Hematopoietic multipotent progenitor cell (in vitro differentiated cells): ENCODE measurements at places on chromosomes 7 and 10.

GRCh38 chr7:122629412-122629953 is 69.4 kb downstream of the RNF133 start:
- no peak for DNase-seq

GRCh38 chr10:96960872-96961271 is 128.8 kb downstream of the LCOR start:
- no peak for DNase-seq

DNA sequence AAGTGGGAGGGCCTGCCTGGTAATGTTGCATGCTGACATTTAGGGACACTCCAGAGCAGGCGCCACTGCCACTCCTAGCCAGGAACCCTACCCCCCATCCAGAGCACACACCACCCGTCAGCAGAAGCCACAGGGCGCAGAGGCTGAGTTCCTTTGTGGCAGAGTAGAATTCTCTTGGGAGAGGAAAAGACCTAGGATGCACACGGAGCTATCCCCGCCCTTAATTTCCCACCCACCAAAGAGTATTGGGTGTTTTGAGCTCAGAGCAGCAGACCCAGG is 702 bp upstream of the INSYN2A start:
- DNase-seq = no peak

DNA sequence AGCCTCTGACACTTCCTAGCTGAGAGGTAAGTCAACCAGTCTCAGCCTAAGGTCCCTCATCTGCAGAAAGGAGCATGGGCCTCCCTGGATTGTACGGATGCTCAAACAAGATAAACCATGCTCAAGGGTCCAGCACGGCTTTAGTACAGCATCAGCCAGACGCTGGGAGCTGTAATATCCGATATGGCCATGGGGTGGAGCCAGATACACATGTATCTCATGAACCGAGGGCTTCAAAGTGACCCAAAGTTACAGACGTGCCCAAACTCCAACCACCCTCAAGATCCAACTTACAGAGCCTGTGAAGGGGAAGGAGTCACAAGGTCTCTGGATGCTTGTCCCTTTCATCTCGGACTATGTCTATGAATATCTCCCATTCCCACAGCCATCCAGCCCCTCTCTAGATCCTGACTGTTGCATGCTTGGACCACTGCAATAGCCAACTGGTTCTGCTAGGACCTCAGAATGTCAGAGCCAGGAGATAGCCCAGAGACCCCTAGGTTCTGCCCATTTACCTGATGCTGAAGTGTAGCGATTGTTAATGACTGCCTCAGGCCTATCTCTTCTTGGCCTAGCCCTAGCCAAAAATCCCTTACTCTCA is 142.4 kb downstream of the SH3PXD2A start:
- DNase-seq = peak; percentile 67

GRCh38 chr10:52466464-52466863 is 152.4 kb downstream of the DKK1 start:
- no peak for DNase-seq

GRCh38 chr10:47423476-47423875 is 39.4 kb upstream of the ZNF488 start:
- no peak for DNase-seq

GRCh38 chr10:112383325-112383724 is 9.4 kb downstream of the ACSL5 start:
- no peak for DNase-seq

DNA sequence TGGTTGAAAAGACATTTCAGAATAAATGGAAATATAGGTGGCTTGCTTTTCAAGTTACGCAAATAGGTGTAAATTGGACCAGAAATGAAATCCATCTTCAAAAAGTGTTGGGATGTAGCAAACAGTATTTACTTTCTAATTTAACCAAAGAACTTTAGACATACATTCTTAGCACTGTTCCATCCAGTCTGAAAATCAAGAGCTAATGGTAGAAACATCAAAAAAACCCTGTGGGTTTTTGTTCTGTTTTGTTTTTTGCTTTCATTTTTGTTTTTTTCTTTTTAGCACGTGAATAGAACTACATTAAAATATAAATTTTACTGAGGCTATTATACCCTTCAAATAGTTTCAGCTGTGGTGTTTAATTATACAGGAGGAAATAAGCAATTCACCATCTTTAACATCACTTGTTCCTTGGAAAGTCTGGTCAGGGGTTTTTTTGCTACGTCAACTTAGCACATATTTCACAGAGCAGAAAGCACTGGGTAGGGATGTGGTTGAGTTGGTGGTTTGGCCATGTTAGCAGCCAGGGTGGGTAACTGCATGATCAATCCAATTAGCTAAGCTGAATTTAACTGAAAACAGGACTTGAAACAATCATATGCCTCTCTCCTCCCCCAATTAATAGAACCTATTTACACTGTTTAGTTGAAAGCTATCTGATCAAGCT is 275.4 kb upstream of the PFKP start:
- no peak for DNase-seq

DNA sequence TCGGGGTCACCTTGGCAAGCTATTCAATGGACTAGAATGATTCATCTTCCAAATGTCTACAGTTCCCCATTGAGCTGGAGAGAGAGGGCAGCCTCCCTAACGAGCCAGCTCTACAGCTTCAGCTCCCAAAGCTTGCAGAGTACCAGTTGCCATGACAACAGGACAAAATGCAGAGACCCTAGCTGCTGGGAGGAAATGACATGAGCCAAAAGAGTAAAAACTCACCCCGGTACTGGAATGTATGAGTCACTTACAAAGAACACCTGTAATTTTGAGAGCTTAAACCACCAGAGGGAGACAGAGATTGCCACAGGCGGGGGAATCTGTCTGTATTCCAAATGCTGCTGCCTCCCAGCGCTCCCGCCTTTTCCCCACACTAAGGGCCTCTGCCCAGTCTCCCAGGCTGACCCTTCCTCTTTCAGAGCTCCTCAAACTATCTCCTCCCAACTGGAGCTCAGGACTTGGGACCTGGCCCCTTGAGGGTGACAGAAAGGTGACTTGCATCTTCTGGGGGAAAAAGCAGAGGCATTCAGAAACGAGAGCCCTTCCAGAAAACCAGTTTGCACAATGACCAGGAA is 95.5 kb downstream of the CUL2 start:
- DNase-seq = peak; percentile 93

DNA sequence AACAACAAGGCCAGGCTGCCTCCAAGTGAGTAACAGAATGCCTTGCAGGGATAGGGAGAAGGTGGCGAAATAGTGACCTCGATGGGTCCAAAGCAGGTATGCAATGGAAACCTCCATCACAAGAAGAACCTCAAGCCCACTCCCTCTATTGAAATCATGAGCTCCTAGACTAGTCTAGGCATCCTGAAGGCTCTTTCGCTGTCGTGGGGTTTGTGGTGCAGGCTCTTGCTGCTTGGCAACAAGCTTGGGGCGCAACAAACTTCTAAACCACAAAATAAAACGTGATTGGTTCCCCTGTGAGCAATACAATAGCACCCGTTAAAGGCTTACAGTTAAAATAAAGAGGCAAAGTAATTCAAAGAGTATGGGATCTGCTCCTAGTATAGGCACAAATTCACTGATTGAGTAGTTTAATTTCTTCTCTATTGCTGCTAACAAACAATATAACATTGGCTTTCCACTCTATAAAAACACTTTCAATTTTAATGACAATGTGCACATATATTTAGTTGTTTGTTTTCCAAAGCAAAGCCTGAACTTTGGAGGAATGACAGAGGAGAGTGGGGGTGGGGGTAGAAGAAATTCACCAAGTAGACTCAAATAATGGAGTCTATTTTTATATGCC is 64.1 kb downstream of the C10orf67 start:
- no peak for DNase-seq

- DNase-seq = no peak
Measured at GRCh38 chr7:32018845-32019578, 51.2 kb downstream of the PDE1C start.

GRCh38 chr7:110964775-110965174 is 126.2 kb upstream of the LRRN3 start:
- DNase-seq = no peak

DNA sequence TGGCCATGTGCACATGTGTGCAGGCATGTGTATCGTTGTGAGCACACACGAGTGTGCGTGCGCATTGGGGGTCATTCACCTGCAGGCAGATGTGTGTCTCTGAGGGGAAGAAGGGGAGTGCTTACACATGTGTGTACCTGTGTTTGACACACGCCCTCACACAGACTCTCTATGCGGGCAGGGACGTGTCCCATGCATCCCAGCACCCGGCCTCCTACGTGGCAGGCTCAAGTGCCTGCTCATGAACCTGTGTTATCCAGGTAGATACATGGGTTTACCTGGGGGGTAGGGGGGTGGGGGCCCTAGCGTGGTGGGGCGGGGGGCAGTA is 18.6 kb downstream of the KCP start:
- no peak for DNase-seq

DNA sequence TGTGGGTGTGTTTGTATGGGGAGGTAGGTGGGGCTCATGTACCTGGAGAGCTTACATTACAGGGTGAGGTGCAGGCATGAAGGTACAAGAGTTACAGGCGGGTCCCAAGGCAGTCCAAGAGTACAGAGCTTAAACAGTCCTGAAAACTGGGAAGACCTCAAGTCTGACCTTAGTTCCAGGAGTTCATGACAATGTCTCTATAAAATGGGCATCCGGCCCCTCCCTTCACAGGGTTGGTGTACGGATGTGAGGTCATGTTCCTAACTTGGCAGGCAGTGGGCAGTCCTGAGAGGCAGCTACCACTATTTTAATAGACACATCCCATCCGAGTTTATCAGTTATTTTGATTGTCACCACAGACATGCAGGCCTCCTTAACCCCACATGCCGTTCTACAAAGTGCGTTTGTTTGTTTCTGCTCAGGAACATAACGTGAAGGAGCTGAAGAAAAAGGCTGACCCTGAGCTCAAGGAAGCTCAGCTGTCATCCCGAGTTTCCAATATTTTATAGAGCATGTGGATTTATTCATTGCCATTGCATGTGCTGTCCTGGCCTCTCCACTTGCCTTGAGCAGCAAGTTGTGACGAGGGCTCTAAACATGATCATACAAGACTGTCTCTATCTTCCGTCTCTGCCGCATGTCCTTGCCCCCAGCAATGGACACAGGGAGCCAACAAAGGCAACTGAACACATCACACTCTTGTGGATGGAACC is 647.5 kb upstream of the IGFBP3 start:
- DNase-seq = no peak
